ENCODE measurements at places on chromosomes 12 and 14. TPM values are rescaled to one million over a fixed set of nuclear protein-coding genes. Genes with fewer than 3 reads are reported as not detected.

Gene SMCO3
- not detected for total RNA-seq

Gene CEBPE
- not detected for total RNA-seq

DNA sequence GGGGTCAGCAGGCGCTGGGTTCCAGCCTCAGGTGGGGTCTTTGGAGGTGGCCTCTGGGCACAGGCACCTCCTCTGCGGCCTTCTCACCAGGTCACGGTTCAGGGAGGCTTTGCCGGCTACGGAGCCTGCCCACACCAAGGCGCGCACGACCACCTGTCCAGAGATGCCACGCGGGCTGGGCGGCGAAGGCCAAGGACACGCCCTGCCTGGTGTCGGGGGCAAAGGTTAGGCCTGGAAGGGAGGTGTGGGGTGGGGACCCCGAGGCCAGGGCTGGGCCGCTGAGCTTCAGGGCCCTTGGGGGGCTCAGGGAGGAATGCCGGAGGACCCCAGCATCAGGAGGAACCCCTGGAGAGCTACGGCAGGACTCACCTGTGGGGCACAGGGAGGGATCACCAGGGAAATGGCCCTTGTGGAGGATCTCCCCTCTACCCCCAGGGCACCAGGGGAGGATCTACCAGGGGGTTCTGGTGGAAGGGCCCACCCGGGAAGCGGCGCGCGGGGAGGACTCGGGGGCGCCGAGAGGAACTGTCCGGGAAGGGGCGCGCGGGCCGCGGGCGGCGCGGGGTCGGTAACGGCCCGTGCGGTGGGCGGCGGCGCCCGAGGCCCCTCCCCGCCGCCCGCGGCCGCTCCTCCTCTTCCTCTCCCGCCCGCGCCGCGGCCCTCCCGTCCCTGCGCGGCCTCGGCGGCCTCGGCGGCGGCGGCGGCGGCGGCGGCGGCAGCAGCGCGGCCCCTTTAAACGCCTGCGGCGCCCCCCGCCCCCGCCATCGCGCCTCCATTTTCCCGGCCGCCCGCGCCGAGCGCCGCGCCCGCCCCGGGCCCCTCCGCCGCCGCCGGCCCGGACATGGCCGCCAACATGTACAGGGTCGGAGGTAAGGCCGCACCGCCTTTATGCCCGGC lies at the start of gene MTA1:
MTA1 (plus strand) TSS at position 633 of the 897 bp plus-strand sequence; CDS start at position 842, 209 bp downstream.
- peak within 1 kb of the TSS; percentile 79 for H3K4me3 ChIP-seq
- peaks cover 28% of the 10 kb centered on the region for H3K4me1 ChIP-seq
- no peaks in the 10 kb centered on the region for H3K36me3 ChIP-seq
- no peak for DNase-seq

Gene P2RX2
- 0.84 TPM for total RNA-seq

GRCh38 chr12:5343711-5344110 lies 88.2 kb upstream of the NTF3 start:
- no peak overlapping the region for H3K4me3 ChIP-seq
- no peak overlapping the region for H3K27ac ChIP-seq
- no peaks in the 10 kb centered on the region for H3K36me3 ChIP-seq
- DNase-seq, result no peak

GRCh38 chr12:106094304-106094703 lies 44.5 kb downstream of the NUAK1 start:
- H3K4me1 ChIP-seq, result peaks cover 10% of the 10 kb centered on the region
- no peaks in the 10 kb centered on the region for H3K27me3 ChIP-seq
- H3K4me3 ChIP-seq, result no peak overlapping the region
- no peaks in the 10 kb centered on the region for H3K36me3 ChIP-seq
- no peak for DNase-seq

DNA sequence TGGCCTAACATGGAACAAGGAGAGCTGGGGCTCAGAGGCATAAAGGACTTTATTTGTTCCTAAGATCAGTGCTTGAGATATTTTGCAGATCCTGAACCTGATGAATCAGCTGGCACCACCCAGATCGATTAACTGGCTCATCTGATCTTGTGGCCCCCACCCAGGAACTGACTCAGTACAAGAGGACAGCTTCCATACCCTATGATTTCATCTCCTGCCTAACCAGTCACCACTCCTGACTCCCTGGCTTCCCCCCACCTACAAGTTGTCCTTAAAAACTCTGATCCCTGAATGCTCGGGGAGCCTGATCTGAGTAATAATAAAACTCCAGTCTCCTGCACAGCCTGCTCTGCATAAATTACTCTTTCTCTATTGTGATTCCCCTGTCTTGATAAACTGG lies 5.1 kb downstream of the C12orf56 start:
- no peak for DNase-seq
- H3K4me1 ChIP-seq, result 0 out of 2 replicates have a peak, but pooled peaks cover 2% of the 10 kb centered on the region
- no peak overlapping the region for H3K27ac ChIP-seq
- no peaks in the 10 kb centered on the region for H3K36me3 ChIP-seq
- peaks cover 5% of the 10 kb centered on the region for H3K27me3 ChIP-seq

DNA sequence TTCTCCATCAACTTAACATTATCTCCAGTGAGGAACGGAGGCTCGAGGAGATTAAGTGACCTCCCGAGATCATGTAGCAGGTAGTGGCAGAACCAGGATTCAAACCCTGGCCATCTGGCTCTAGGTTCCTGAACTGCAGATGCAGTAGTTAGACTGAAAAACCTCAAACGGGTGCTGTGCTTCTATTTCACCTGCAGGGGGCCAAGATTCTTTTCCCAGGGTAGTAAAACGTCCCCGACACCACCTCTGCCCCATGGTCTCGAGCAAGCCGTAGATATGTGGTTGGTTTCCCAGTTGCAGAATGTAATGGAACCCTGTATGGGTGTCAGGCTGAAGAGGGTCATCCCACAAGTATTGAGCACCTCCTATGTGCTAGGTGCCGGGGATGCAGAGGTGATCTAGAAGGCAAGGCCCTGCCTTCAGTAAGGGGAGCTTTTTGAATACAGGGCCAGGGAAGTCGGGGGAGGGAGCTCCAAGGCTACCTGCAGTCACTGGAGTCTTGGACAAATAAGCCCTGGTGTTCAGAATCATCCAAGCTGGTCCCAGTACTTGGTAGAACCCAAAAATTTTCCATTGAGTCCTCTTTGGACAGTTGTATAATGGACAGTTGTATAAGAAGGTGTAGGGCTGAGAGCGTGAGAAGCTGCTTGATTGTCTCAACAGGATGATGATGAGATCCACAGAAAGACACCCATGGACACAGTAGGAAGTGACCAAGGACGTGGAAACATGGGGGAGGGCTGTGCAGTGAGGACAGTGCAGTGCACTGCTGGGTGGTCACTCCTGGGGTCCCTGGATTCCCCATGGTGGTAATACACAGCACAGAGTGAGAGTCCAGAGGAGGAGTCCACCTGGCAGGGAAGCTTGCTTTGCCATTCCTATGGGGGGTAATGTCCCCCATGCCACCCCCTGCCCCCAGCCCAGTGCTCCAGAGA lies 197.2 kb downstream of the CHST11 start:
- no peak overlapping the region for H3K4me3 ChIP-seq
- DNase-seq, result peak; percentile 72
- H3K4me1 ChIP-seq, result peaks cover 14% of the 10 kb centered on the region
- H3K27me3 ChIP-seq, result no peaks in the 10 kb centered on the region

- DNase-seq, result no peak
- no peaks in the 10 kb centered on the region for H3K4me1 ChIP-seq
- no peaks in the 10 kb centered on the region for H3K36me3 ChIP-seq
- no peak overlapping the region for H3K4me3 ChIP-seq
These were observed 120.0 kb downstream of the KCNA5 start for GRCh38 chr12:5163661-5164060.

Gene RNASE7
- not detected for total RNA-seq

Gene ACOT4
- 0.80 TPM for total RNA-seq

DNA sequence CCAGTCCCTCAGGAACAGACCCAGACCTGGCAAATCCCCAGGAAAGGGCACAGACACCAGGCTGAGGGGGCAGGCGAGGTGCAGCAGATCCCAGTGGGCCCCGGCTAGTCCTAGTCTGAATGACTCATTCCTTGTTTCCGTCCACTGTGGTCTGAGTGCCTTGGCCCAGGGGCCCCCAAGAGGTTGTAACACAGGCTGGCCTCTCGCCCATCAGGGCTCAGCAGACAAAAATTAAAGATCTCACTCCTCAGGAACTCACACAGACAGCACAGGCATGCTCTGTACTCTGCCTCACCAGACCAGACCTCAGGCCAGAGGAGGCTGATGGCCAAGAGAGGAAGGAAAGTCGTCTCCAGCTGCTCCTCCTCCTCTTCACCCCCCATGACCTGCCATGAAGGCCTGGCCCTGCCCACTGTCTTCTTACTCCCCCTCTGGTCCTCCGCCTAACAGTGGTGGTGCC lies 7.7 kb upstream of the LTBP2 start:
- H3K27ac ChIP-seq, result no peak overlapping the region
- no peak for DNase-seq
- H3K36me3 ChIP-seq, result no peaks in the 10 kb centered on the region
- H3K27me3 ChIP-seq, result no peaks in the 10 kb centered on the region
- H3K4me3 ChIP-seq, result no peak overlapping the region

Gene CLEC4D
- total RNA-seq, result not detected

Gene FBLN5
- 3.5 TPM for total RNA-seq

DNA sequence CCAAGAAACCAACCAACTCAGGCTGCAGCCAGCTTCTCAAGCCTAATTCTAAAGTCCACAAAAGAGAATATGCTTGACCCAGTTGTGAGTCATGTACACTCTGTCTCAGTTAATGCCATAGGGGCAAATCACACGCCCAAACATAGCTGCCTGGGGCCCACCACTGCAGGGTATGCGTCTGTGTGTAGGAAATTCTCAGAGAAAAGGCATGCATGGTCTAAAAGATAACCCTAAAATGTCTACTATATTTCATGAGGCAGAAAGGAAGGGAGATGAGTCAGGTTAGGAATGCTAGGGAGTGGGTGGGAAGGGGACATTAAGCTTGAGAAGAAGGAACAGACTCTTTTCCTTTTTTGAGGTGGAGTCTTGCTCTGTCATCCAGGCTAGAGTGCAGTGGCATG lies 22.3 kb upstream of the SPTLC2 start:
- no peaks in the 10 kb centered on the region for H3K27me3 ChIP-seq
- H3K27ac ChIP-seq, result no peak overlapping the region
- H3K4me3 ChIP-seq, result no peak overlapping the region

DNA sequence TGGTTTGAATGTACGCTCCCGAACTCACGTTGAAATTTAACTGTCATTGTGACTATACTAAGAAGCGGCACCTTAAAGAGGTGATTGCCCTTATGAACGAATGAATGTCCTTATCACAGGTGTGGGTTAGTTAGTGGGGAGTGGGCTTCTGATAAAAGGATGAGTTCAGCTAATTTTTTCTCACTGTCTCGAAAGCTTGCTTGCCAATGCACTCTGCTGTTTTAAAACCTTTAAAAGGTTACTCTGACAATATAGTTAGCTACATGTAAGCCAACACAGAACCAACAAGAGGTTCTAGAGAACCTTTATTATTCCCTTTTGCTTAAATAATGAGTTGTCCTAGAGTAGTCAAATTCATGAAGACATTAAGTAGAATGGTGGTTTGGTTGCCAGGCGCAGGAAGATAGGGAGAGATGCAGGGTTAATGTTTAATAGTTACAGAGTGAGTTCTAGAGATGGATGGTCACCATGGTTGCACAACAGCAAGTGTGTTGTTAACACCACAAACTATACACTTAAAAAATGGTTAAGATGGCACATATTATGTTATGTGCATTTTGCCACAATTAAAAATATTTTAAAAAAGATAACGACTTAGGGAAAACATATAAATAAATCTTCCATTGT lies 26.3 kb downstream of the RTN1 start:
- DNase-seq, result no peak
- no peaks in the 10 kb centered on the region for H3K36me3 ChIP-seq
- no peak overlapping the region for H3K4me3 ChIP-seq
- no peaks in the 10 kb centered on the region for H3K4me1 ChIP-seq
- no peak overlapping the region for H3K27ac ChIP-seq

DNA sequence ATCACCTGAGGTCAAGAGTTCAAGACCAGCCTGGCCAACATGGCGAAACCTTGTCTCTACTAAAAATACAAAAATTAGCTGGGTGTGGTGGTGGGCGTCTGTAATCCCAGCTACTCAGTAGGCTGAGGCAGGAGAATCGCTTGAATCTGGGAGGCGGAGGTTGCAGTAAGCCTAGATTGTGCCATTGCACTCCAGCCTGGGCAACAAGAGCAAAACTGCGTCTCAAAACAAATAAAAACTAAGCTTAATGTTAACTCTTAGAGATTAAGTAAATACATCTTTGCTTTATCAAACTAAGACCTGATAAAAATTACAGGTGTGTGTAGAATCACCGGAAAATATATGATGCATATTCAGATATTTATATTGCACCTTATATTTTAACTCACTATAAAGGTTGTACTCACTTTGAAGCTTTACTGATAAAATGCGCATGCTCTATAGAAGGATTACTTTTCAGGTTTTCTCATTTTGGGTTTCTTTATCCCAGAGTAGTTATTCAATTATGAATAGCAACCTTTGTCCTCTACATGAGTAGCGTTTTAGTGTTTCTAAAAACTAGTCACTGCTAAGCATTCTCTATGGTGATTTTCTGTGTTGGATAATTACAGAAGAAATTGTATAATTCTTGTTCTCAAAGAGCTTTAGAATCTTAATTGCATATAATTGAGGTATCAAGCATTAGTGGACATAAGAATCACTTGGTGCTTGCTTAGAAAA lies 9.4 kb downstream of the ARID4A start:
- DNase-seq, result no peak
- peaks cover 4% of the 10 kb centered on the region for H3K36me3 ChIP-seq
- H3K27me3 ChIP-seq, result no peaks in the 10 kb centered on the region
- H3K4me1 ChIP-seq, result no peaks in the 10 kb centered on the region
- no peak overlapping the region for H3K4me3 ChIP-seq
- H3K27ac ChIP-seq, result no peak overlapping the region

DNA sequence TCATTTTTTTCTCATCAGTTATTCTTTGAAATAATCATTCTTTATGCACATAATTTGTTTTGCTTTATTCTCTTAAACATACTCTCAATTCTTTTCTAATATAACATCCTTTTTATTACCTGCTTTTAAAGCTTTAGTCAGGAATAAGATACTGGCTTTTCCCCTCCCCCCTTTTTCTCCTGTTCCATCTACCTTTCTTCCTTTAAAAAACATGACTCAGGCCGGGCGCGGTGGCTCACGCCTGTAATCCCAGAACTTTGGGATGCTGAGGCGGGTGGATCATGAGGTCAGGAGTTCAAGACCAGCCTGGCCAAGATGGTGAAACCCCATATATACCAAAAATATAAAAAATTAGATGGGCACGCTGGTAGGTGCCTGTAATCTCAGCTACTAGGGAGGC lies 25.4 kb downstream of the HIF1A start:
- DNase-seq, result no peak
- peaks cover 4% of the 10 kb centered on the region for H3K4me1 ChIP-seq
- no peaks in the 10 kb centered on the region for H3K27me3 ChIP-seq
- H3K4me3 ChIP-seq, result no peak overlapping the region
- H3K27ac ChIP-seq, result no peak overlapping the region

- no peaks in the 10 kb centered on the region for H3K36me3 ChIP-seq
- DNase-seq, result no peak
- H3K27ac ChIP-seq, result no peak overlapping the region
- H3K27me3 ChIP-seq, result no peaks in the 10 kb centered on the region
- no peaks in the 10 kb centered on the region for H3K4me1 ChIP-seq
These were observed 8.7 kb upstream of the KRT78 start for GRCh38 chr12:52857500-52857899.

GRCh38 chr12:58313091-58313855 lies 371.9 kb downstream of the ATP23 start:
- H3K27ac ChIP-seq, result no peak overlapping the region
- no peaks in the 10 kb centered on the region for H3K27me3 ChIP-seq
- no peak overlapping the region for H3K4me3 ChIP-seq
- no peaks in the 10 kb centered on the region for H3K4me1 ChIP-seq

All from H1 (cell line).